Effector memory CD4-positive, alpha-beta T cell (primary cell): ENCODE measurements at places on chromosomes 4 and X.

- DNase-seq: no peak
Measured at GRCh38 chr4:73433140-73433539, 2.9 kb upstream of the AFP start.

DNA sequence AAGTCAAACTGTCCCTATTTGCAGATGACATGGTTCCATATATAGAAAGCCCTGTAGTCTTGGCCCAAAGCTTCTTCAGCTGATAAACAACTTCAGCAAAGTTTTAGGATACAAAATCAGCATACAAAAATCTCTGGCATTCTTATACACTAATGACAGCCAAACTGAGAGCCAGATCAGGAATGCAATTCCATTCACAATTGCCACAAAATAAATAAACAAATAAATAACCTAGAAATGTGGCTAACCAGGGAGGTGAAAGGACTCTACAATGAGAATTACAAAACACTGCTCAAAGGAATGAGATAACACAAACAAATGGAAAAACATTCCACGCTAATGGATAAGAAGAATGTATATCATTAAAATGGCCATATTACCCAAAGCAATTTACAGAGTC is 52.9 kb upstream of the CXCL8 start:
- DNase-seq: no peak

GRCh38 chrX:70470850-70471289 is 26.2 kb downstream of the DLG3 start:
- no peak for DNase-seq

GRCh38 chr4:52625216-52625615 is 33.9 kb downstream of the USP46 start:
- no peak for DNase-seq

DNA sequence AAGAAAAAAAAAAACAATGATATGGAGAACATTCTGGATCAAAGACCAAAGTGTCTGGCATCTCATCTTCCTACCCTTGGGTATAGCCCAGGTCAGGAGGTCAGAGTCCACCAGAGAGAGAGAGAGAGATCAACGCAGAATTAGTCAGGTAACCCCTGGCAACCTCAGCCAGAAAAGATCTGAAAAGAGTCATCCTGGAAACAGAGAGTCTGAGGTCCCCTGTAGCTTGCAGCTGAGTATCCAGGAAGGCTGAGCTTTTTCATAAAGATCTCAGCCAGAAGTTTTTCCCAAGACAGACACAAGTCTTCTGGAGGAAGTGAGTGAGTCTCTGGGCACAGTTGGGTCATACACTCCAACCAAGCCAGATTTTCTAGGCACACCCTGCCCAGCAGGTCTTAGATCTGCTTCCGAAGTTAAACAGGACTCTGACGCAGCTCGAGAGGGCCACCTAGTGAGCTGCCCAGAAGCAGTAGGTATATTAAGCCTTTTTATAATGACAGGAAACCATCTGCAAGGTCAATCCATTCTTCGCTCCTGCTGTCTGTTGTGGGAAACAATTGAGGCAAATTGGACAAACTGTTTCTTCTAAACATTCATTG is 35.7 kb downstream of the ACE2 start:
- DNase-seq: no peak

GRCh38 chrX:24204958-24205357 is 55.4 kb downstream of the ZFX start:
- no peak for DNase-seq

- DNase-seq: no peak
Measured at GRCh38 chr4:1029529-1029928, 18.1 kb downstream of the FGFRL1 start.

GRCh38 chr4:5416637-5417036 is 291.7 kb downstream of the EVC2 start:
- DNase-seq: no peak

DNA sequence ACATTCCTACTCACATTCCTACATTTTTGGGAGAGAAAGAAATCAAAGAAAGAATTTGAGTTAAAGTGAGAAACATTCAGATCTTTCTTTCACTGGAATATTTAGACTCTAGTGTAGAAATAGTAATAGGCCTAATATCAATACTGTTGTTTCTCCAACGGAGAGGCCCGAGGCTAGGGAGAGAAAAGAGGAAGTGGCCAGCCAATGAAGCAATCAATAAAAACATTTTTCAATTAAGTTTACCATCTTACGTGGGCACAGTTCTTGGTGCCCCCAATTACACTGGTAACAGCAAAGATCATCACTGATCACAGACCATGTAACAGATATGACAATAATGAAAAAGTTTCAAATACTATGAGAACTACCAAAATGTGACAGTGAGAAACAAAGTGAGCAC is 281.4 kb downstream of the GPM6A start:
- no peak for DNase-seq

- no peak for DNase-seq
Measured at GRCh38 chrX:49273181-49273727, 3.7 kb downstream of the PPP1R3F start.

DNA sequence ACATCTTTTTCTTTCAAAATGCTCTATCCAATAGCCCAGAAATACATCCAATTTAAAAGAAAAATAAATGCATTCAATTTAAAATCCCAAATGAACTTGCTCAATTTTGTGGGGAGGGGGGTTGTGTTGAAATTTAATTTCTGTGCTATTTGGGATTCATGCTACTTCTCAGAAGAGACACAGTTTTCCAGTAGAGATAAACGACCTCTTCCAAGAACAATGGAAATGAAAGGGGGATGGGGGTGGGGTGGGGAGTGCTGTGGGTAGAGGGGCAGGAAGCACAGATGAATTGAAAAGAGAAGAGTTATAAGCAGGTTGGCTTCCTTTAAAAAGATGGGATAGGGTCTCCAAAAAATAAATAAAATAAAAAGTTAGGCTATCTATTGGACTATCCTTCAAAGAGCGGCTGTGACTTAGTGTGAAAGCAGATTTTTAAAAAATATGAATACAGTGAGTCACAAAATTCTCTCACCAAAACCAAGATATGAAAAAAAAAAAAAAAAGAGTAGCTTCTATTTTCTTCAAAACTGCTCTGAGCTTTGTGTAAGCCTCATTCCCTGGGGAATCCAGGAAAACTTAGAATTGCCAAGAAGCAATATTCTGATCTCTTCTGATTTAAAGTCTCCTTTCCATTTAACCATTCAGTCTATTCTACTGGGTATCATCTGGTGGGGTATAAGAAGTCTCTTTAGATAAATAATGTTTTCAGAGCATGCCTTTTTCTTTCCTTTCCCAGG is 324.3 kb downstream of the PTTG2 start:
- no peak for DNase-seq

- DNase-seq: no peak
Measured at GRCh38 chrX:31297881-31298280, 226.0 kb upstream of the FTHL17 start.

- DNase-seq: no peak
Measured at GRCh38 chrX:109281483-109282275, 200.2 kb downstream of the GUCY2F start.

DNA sequence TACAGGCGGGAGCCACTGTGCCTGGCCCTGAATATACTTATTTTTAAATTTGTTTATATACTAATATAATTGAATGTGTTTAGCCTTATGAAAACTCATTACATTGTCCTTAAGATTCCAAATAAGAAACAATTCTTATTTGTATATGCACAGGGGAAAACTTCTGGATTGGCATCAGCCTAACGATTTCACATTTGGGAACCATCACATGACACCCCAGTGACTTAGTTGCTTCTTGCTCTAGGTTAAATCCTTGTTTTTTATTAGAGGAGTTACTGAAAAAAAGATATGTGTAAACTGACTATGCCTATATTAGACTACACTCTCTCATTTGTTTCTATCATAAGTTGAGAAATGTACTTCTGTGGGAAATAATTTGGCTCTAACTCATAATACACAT is 520.2 kb downstream of the SPRY1 start:
- DNase-seq: no peak

- no peak for DNase-seq
Measured at GRCh38 chr4:4248885-4249203, 821 bp upstream of the TMEM128 start.
